ENCODE measurements at places on chromosomes 12 and 14. TPM values are rescaled to one million over a fixed set of nuclear protein-coding genes. Genes with fewer than 3 reads are reported as not detected.

- peak; percentile 97 for DNase-seq
- peaks cover 3% of the 10 kb centered on the region for H3K4me1 ChIP-seq
- H3K36me3 ChIP-seq = peaks cover 5% of the 10 kb centered on the region
- peak within 1 kb of the TSS; percentile 80 for H3K27ac ChIP-seq
- H3K27me3 ChIP-seq = no peaks in the 10 kb centered on the region
Observed at GRCh38 chr14:39114073-39114838, at the start of gene GEMIN2. Gene GEMIN2 (plus strand): TSS chr14:39114323. CDS start chr14:39114339, 16 bp downstream.

- H3K27me3 ChIP-seq = no peaks in the 10 kb centered on the region
- DNase-seq = no peak
- no peak overlapping the region for H3K4me3 ChIP-seq
- no peak overlapping the region for H3K27ac ChIP-seq
- H3K4me1 ChIP-seq = no peaks in the 10 kb centered on the region
Observed at GRCh38 chr14:75533791-75534555, 11.7 kb downstream of the BATF start.

DNA sequence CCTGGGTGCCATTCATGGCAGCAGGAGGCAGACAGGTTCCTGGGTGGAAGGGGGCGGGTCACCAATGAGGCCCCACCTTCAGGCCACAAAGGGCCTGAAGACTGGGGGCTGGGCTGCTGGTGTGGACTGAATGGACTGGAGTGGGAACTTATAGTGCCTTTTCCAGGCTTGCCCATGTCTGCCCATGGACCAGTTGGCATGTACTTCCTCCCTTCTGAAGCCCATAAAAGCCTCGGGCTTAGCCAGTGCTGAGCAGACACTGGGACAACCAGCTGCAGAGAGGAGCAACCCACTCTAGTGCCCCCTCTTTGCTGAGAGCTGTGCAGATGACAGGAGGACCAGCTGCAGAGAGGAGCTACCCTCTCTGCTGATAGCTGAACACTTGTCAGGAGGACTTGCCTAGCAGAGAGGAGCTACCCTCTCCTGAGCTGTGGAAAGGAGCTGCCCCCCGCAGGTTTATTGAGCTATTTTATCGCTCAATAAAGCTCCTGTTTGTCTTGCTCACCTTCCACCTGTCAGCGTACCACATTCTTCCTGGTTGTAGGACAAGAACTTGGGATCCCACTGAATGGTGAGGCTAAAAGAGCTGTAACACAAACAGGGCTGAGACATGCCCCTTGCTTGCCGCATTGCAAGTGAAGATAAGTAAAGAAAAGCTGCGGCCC lies 34.0 kb downstream of the APAF1 start:
- no peaks in the 10 kb centered on the region for H3K4me1 ChIP-seq
- peaks cover 42% of the 10 kb centered on the region for H3K36me3 ChIP-seq
- H3K27ac ChIP-seq = no peak overlapping the region

GRCh38 chr14:24155100-24155499 lies 6.0 kb upstream of the IRF9 start:
- H3K4me3 ChIP-seq = no peak overlapping the region
- DNase-seq = no peak
- no peaks in the 10 kb centered on the region for H3K27me3 ChIP-seq
- peaks cover 1% of the 10 kb centered on the region for H3K4me1 ChIP-seq
- H3K27ac ChIP-seq = no peak overlapping the region
- H3K36me3 ChIP-seq = peaks cover 75% of the 10 kb centered on the region

DNA sequence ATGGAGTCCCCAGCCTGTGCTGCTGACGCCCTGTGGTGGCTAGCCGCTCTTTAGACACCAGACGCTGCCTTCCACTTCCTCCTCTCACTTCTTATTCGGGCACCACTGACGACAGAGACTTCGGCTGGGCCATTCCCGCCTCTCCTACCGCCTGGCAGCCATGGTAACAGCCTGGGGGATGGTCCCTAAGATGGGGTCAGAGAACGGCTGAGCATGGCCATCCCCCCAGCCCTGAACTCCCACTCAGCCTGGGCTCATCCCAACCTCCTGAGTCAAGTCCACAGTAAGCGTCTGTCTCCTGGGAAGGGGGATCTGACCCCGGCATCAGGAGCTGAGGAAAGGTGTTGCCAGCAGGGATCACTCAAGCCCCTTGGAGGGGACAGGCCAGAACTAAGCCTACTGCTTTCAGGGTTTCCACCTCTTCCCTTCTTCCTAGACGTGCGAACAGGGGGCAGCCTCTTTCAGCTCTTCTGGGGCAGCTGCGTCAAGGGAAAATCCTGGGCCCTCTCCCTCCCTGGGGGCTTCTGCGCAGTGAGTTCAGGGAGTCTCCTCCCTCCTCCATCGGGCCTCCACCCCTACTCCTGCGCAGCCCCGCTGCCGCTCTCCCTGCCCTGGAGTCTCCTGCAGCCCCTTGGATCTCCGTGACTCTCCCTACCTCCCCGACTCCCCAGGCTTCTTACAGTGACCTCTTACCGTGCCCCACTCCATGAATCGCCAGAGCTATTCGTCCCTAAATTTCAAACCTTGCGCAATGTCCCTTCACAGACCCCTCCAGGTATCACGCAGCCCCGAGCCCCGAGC lies 643 bp upstream of the TAMALIN start:
- DNase-seq = peak; percentile 68
- peaks cover 64% of the 10 kb centered on the region for H3K4me1 ChIP-seq
- peaks cover 7% of the 10 kb centered on the region for H3K36me3 ChIP-seq
- H3K4me3 ChIP-seq = peak overlapping the region; percentile 28
- H3K27ac ChIP-seq = no peak overlapping the region
- peaks cover 18% of the 10 kb centered on the region for H3K27me3 ChIP-seq

- H3K4me3 ChIP-seq = no peak overlapping the region
- H3K4me1 ChIP-seq = no peaks in the 10 kb centered on the region
- no peak overlapping the region for H3K27ac ChIP-seq
- no peaks in the 10 kb centered on the region for H3K27me3 ChIP-seq
- no peaks in the 10 kb centered on the region for H3K36me3 ChIP-seq
Observed at GRCh38 chr12:84135586-84136279, 776.9 kb downstream of the SLC6A15 start.

- no peak overlapping the region for H3K4me3 ChIP-seq
- no peak for DNase-seq
- no peaks in the 10 kb centered on the region for H3K27me3 ChIP-seq
- no peaks in the 10 kb centered on the region for H3K4me1 ChIP-seq
- no peak overlapping the region for H3K27ac ChIP-seq
- no peaks in the 10 kb centered on the region for H3K36me3 ChIP-seq
Observed at GRCh38 chr14:59137256-59137655, 51.2 kb upstream of the DAAM1 start.

DNA sequence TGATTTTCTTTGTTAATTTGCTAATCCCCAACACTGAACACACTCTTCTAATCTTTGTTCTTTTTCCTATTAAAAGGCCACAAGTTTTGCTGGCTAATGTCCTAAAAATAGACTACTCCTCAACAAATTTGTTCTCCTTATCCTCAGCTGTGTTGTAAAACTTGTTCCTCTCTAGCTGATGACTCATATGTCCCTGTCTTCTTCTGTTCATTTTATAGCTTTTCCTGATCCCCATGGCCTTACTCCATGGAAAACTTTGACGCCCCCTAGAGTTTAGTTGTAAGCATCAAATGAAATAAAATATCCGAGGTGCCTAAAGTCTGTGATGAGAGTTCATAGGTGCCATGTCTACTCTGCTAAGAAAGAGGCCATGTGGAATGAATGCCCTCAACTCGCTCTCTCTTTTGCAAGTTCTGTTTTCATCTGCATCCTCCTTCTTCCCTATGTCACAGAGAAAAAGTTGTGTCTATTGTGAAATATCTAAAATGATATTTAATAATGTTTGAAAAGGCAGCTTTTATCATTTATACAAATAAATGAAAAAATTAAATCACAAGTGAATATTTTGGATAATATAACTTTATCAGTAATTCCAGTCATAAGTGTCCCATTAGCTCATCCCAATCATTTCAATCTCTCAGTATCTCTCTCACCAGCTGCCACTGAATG lies 237.9 kb downstream of the IPO8 start:
- H3K4me1 ChIP-seq = no peaks in the 10 kb centered on the region
- DNase-seq = peak; percentile 60
- no peak overlapping the region for H3K27ac ChIP-seq
- no peak overlapping the region for H3K4me3 ChIP-seq
- H3K27me3 ChIP-seq = no peaks in the 10 kb centered on the region

GRCh38 chr14:22563987-22564386 lies 25.0 kb downstream of the DAD1 start:
- H3K4me1 ChIP-seq = peaks cover 4% of the 10 kb centered on the region
- H3K27ac ChIP-seq = no peak overlapping the region
- H3K4me3 ChIP-seq = no peak overlapping the region
- H3K36me3 ChIP-seq = peaks cover 31% of the 10 kb centered on the region

DNA sequence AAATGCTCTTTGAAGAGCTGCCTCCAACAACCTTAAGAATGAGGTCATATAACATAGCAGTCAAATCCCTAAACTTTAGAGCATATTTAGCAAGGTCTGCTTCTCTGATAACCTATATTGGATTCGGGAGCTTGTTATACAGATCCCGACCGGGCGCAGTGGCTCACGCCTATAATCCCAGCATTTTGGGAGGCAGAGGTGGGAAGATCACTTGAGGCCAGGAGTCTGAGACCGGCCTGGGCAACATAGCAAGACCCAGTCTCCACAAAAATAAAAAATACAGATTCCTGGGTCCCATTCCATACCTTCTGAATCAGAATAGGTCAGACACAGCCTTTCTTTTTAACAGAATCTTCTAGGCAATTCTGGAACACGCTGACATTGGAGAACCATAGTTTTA lies 46.7 kb downstream of the SPRING1 start:
- no peak for DNase-seq
- no peaks in the 10 kb centered on the region for H3K36me3 ChIP-seq
- H3K4me3 ChIP-seq = no peak overlapping the region
- H3K4me1 ChIP-seq = peaks cover 13% of the 10 kb centered on the region
- no peak overlapping the region for H3K27ac ChIP-seq

DNA sequence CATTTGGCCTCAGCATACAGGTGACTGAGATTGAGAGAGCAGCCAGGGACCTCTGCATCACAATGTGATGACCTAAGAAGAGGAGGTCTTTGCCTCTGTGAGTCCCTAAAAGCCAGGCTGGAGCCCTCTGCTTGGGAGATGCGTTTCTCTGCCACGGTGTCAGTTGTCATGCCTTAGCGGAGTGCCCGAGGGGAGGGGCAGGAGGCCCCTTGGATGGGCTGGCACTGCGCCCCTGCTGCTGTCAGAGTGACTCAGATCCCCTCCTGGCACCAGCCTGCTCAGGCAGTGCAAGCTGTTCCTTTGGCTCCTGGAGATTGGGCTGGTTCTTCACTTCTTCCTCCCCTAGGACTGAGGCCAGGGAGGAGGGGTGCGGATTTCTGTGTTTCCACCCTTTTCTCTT lies 64.9 kb upstream of the KCNA5 start:
- DNase-seq = peak; percentile 52
- H3K4me1 ChIP-seq = peaks cover 3% of the 10 kb centered on the region
- no peaks in the 10 kb centered on the region for H3K36me3 ChIP-seq

GRCh38 chr14:22315336-22315735 lies 273.7 kb downstream of the DAD1 start:
- no peak overlapping the region for H3K4me3 ChIP-seq
- H3K36me3 ChIP-seq = no peaks in the 10 kb centered on the region
- H3K27me3 ChIP-seq = peaks cover under 1% of the 10 kb centered on the region
- no peaks in the 10 kb centered on the region for H3K4me1 ChIP-seq
- H3K27ac ChIP-seq = no peak overlapping the region

DNA sequence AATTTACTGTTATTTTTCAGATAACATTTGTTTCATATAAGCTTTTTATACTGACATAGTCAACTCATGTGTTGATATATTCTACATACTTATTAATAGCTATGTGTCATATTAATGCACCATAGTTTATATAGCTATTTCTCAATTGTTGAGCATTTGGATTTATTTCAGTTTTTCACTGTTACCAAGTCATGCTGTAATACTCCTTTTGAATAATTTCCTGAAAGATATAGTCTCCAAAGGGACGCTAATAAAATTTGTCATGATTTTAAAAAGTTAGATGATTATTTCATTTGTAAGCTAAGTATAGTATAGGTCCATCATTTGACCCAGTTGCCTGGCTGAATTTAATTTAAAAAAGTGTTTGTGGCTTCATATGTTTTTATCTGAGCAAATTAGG lies 47.8 kb downstream of the ATL1 start:
- H3K4me3 ChIP-seq = no peak overlapping the region
- DNase-seq = peak; percentile 75
- H3K27ac ChIP-seq = peak overlapping the region; percentile 45
- no peaks in the 10 kb centered on the region for H3K27me3 ChIP-seq
- no peaks in the 10 kb centered on the region for H3K36me3 ChIP-seq
- no peaks in the 10 kb centered on the region for H3K4me1 ChIP-seq

- no peaks in the 10 kb centered on the region for H3K36me3 ChIP-seq
- H3K4me3 ChIP-seq = no peak overlapping the region
- H3K27me3 ChIP-seq = no peaks in the 10 kb centered on the region
Observed at GRCh38 chr12:114784526-114784925, 100.6 kb upstream of the TBX3 start.

DNA sequence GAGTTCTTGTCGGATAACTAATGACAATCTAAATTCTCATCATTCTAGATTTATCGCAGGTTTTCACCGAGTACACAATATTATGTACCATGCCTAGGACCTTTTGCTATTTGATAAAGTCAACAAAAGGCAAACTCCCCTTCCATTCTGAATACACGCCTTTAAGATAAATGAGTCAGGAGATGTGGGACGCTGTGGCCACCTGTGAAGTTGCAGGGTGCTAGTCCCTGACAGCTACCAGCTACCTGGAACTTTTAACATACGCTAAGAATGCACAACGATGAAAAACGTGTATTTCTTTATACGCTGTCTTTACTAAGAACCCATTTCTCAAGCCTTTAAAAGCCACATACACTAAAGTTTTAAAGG lies 678 bp downstream of the MDM1 start:
- no peak overlapping the region for H3K27ac ChIP-seq
- H3K4me1 ChIP-seq = peaks cover 4% of the 10 kb centered on the region
- H3K4me3 ChIP-seq = peak overlapping the region; percentile 81

- H3K4me3 ChIP-seq = no peak overlapping the region
- H3K4me1 ChIP-seq = no peaks in the 10 kb centered on the region
- H3K27ac ChIP-seq = no peak overlapping the region
- DNase-seq = no peak
- H3K36me3 ChIP-seq = peaks cover 33% of the 10 kb centered on the region
Observed at GRCh38 chr14:64801800-64802199, 77.9 kb downstream of the SPTB start.

DNA sequence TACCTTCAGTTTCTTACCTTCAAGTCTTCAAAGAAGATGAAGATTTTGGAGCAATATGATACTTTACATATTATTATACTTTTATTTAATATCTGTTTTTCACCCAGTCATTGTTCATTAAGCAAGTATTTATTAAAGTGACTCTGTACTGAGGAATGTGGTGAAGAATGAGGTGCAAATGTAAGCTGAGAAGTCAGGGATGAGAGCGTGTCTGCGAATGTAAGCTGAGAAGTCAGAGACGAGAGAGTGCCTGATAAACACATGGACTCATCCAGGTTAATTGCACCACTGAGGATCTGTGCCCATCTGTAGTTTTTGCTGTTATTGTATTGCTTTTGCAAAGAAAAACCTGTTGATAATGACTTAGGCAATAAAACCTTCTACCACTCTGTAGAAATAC lies 211.9 kb upstream of the FAR2 start:
- H3K4me1 ChIP-seq = no peaks in the 10 kb centered on the region
- no peaks in the 10 kb centered on the region for H3K27me3 ChIP-seq
- DNase-seq = no peak
- H3K36me3 ChIP-seq = no peaks in the 10 kb centered on the region
- H3K27ac ChIP-seq = no peak overlapping the region

CMA1 gene
- polyA plus RNA-seq = 0.11 TPM

BBOF1 gene
- polyA plus RNA-seq = 6.3 TPM

MORN3 gene
- 0.23 TPM for polyA plus RNA-seq

TMTC1 gene
- 25.6 TPM for polyA plus RNA-seq

RASAL1 gene
- polyA plus RNA-seq = 0.05 TPM
